Left forelimb (tissue), 1 donor: ENCODE measurements at places on chromosomes 5 and 9.

DNA sequence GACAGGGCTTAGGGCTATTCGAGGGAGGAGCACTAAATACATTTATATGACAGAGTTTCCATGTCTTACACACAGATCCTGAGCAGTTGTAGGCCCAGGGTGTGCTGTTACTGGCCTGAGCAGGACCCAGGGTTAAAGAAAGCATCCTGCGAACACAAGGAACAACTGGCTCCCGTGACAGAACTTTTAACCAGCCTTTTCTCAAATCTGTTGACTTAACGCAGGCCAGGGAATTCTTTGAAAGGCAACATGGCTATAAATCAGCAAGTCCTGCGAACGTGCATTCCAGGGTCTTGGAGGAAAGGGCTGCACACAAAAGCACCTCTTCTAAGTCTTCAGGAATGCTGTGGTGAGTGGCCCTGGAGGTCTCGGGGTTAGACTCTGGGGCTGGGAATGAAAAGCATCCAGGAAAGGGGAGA, 45.2 kb upstream of the ANKRD55 start:
- no peak for DNase-seq

DNA sequence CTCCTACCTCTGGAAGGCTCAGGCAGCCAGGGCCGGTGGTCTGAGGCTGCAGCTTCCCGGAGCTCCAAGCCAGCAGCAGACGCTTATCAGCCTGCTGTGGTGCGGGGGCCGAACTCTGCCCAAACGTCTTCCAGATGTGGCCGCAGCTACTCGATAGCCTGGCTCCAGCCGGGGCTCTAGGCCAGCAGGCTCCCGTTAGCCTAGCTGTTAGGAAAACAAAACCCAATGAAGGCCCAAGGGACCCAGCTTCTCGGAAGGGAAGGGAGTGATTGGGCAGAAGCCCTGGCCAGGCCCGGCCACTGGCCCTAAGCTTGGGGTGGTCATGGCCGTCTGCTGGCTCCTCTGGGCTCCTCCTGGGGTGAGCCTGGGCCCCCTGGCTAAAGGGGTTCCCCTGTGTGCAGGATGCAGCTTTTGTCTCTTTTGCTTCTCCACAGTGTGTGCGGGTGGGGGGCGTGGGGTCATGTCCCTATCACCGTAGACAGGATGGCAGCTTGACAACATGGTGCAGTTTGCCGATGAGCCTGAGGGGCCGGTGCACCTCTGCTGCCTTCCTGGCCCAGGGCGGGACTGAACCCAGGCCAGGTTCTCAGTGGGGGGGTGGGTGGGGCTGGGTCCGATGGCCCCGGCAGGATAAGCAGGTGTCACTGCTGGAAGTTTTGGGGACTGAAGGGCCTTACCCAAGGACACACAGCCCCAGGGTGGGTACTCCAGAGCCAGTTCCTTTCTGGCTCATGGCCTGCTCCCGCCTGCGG, 18.7 kb downstream of the MYMK start:
- no peak for DNase-seq

DNA sequence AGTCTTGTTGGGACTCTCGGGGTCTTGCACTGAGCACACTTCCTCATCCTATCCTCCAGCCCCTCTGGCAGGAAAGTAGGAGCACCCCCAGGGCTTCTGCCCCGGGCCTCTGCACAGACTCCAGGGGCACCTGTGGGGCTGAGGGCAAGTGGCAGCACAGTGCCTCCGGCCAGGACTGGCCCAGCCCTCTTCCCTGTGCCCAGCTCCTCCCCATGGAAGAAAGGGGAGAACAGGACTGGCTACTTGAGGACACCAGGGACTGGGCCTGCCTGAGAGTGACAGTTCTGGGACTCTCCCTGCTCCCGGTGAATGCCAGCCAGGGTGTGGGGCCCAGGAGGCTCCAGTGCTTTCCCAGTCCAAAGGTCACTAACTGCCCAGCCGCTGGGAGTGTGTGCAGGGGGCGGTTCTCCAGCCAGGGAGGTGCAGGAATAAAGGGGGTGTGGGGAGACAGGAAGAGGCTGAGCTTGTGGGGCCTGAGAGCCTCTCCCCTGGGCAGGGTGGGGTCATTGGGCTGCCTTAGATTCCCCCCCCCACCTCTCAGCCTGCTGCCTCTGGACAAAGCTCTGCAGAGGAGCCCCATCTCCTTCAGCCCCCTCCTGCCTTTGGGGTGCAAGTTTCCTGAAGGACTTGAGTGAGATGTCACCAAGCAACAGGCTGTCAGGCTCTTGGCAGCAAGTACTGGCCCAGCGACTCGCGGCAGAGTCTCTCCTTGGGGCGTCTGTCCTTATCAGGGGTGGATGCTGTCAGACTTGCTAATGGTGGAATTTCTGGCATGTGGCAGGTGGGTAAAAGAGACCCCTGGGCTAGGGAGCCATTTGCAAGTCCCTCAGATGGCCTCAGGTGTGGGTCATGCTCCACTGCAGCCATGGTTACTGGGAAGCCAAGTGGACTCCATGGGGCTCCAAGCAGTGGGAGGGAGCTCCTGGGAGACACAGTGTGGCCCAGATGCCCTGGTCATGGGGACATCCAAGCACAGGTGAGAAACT, 19.1 kb upstream of the JADE2 start:
- DNase-seq = no peak

- DNase-seq = peak; percentile 45
Observed at GRCh38 chr5:176735383-176736265, 74.7 kb upstream of the UNC5A start.

- DNase-seq = no peak
Observed at GRCh38 chr9:77133011-77133410, 44.3 kb upstream of the VPS13A start.

DNA sequence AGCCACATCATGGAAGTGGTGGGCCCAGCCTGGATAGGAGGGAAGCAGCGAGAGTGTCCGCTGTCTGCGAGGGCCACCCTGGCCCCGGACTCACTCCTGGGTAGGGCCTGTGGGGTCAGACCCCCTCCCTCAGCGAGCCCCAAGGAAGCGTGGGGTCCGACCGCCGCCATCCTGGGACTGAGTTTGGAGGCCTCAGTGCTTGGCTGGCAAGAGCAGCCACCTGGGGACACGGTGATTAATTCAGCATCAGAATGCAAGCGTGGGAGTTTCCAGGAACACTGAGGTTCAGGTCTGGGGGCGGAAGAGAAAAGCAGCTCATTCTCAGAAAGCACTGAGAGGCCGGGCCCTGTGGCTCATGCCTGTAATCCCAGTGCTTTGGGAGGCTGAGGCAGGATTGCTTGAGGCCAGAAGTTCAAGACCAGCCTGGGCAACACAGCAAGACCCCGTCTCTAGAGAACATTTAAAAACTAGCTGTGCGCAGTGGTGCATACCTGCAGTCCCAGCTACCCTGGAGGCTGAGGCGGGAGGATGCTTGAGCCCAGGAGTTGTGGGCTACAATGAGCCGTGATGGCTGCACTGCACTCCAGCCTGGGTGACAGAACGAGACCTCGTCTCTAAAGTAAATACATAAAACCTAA, 18.3 kb upstream of the CAMSAP1 start:
- DNase-seq = no peak

GRCh38 chr9:75823151-75823550, 67.3 kb upstream of the PCSK5 start:
- no peak for DNase-seq

GRCh38 chr5:72144762-72145161, 37.5 kb downstream of the MAP1B start:
- DNase-seq = no peak

- DNase-seq = no peak
Observed at GRCh38 chr9:137297966-137298365, 4.1 kb downstream of the NRARP start.

DNA sequence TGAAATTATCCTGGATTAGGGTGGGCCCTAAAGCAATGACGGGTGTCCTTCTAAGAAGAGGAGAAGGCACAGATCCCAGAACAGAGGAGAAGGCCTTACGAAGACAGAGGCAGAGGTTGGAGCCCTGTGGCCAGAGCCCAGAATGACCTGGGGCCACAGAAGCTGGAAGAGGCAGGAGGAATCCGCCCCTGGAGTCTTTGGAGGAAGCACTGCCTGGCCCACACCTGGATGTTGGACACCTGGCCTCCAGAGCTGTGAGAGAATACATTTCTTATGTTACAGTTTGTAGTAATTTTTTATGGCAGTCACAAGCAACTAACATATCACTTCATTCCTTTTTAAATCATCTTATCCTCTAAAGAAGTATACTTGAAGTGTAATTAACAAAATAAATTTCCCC, 8.5 kb downstream of the MRPL36 start:
- DNase-seq = no peak
